ENCODE measurements at places on chromosomes 6 and 20.

- DNase-seq, result no peak
Measured at GRCh38 chr6:15183979-15184378, 61.9 kb upstream of the JARID2 start.

DNA sequence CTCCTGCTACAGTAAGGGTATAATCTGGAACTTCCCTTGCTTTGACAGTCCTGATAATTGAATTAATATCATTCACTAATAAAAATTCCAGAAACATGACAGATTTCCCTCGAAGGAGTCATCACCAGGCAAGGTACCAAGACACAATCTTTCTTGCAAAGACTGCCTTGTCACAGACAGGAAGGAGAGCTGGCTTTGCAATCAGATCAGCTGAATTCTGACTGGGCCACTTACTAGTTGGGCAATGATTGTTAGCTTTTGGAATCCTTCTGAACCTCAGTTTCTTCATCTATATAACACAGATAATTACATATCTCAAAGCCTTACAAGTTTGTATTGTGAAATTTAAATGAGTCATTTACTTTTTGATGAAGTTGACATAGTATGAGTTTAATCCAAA, 344.2 kb downstream of the RFPL4B start:
- DNase-seq, result peak; percentile 37

- no peak for DNase-seq
Measured at GRCh38 chr6:21824431-21825177, 231.1 kb downstream of the SOX4 start.

DNA sequence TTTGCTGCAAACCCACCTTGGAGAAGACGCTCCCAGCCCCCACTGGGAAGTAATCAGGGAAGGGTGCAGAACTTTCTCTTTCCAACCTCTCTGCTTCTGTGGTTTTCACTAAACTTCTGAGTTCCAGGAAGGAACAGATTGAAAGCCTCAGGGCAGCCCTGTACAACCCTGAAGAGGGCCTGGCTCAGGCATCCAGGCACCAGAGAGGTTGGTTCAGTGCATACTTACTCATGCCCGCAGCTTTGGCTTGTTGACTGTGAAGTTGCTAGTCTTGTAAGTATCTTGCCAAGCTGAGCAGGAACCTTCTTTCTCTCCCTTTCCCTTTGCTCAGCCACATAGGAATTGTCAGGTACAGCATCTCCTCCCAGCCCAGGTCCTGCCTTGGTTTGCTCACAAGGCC, 272.2 kb upstream of the FOXQ1 start:
- no peak for DNase-seq

DNA sequence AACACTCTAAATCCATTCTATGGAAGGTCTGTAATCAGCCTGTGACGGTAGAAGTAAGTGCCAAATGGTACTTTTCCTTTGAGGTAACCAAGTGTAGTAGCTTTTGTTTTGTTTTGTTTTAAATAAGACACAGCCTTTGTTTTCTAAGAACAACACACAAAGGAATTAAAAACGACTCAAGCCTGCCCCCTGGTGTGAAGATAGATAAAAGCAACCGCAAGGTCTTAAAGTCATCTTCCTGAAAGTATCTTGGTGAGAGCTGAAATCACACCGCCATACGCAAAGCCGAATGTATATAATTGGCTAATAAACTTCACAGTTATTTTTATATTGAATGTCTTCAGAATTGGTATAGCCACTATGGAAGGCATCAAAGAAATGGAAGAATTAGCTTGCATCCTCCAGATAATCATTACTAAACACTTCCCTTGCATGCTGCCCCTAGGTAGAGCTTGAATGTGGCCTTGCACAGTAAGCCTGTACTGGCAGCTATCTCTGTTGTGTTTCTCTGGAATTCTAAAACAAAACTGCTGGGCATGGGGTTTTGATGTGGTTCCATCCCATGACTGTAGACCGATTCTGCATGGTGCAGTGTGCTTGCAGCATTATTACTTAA, 95.6 kb downstream of the LAMP5 start:
- DNase-seq, result peak; percentile 36

DNA sequence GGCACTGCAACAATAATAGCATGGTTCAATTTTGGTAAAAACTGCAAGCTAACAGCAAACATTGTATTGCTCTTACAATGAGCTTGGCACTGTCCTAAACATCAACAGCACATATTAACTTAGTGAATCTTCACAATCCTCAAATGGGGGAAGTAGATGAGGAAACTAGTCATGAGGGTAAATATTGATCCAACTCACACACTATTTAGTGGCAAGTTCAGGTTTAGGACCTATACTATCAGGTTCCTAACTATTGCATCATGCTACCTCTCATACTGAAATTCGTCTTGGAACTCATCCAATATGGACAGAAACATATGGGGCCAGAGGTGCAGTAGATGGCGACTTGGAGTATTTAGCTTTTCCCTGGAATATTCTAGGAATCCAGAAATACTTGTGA, 34.2 kb downstream of the FKBP1C start:
- DNase-seq, result no peak

GRCh38 chr6:1415416-1416063, 26.2 kb downstream of the FOXF2 start:
- DNase-seq, result no peak

DNA sequence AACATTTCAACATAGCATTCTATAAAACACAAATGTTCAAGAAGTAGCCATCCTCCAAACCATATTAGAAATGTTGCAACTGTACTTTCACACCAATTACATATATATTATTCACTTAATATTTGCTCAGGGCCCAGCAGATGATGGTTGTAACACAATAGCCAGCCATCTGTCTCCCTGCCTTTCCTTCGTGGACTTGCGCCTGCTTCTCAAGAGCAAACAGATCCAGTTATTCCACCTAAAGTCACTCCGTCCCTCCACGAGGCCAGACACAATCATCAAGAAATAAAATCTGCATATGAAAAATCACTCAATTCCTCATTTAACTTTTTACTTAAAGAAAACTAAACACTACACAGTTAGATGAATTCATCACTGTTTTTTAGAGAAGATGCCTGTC, 160.4 kb downstream of the RALGAPA2 start:
- no peak for DNase-seq

DNA sequence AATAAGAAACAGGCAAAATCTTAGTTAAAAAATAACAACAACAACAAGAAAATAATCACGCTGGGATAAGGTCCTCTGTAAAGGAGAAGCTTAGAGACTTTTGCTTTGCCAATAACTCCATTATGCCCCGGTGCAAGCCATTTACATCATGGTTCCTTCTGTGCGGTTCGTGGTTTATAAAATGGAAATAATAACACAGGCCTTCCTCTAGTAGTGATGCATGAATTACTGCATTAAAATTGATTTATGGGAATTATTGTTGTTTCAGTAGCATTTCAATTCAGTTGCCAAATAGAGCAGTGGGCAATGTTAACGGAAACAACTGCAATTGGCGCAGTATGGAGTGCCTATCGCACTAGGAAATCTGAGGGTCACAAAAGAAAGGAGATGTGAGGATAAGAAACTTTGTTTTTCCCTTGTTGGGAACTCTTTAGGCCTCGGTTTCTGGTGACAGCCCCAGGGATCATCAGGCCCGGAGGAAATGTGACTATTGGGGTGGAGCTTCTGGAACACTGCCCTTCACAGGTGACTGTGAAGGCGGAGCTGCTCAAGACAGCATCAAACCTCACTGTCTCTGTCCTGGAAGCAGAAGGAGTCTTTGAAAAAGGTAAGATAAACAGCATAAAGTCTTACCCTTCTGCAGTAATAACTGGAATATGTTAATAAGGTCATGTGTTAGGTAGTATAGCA, 1.1 kb downstream of the CD109 start:
- DNase-seq, result no peak

DNA sequence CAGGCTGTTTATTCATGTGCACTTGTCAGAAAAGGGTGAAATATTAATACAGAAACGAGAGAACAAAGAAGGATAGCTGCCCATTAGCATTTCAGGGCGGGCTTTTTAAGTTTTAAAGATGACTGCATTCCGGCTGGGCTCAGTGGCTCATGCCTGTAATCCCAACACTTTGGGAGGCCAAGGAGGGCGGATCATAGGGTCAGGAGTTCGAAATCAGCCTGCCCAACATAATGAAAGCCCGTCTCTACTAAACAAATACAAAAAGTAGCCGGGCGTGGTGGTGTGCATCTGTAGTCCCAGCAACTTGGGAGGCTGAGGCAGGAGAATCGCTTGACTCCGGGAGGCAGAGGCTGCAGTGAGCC, 130.5 kb downstream of the HFE start:
- no peak for DNase-seq

DNA sequence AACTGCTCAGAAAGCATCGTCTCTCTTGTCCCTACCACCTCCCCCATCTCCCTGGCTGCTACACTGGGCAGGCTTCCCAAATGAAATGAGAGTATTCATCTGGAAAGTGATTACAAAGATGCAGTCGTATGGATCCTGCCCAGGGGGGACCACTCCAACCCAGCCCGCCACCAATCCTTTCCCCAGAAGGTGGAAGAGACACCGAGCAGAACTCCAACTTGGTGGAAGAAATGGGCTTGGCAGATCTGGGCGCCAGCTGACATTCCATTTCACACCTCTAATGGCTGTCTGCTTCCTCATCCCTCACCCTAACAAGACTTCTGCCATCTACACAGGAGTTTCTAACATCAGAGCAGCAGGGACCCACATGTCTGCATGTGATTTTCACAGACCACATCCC, 12.7 kb downstream of the PKHD1 start:
- no peak for DNase-seq

GRCh38 chr20:51352791-51353190, 189.7 kb downstream of the NFATC2 start:
- no peak for DNase-seq

DNA sequence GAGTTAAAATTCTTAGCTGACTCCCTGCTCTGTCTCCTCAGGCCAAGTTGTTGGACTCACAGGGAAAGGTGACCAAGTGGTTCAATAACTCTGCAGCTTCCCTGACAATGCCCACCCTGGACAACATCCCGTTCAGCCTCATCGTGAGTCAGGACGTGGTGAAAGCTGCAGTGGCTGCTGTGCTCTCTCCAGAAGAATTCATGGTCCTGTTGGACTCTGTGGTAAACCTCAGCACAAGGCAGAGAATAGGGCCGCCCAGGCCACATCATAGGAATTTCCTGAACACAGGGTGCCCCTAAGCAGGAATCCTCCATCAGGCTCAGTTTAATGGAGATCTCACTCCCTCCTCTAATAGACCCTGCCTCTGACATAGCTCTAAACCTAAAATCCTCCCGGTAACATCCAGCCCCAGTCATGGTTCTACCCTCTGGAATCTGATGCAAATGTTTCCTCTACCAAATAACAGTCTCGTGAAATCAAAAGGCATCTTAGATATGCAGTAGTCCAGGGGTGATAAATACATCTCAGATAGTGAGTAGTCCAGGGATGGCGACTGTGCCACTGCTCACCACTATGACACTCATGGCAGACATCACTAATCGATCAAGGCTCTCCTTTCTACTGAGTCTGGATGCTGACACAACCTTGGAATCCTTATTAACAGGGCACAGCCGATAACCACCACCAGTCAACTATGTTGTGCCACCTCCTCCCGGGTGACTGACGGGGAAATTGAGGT, 18.3 kb downstream of the BPIFB1 start:
- no peak for DNase-seq
